Activated CD4-positive, alpha-beta T cell treated with anti-CD3 and anti-CD28 coated beads, Interleukin-2, amount 50 U/mL, for 16 hours (primary cell): ENCODE measurements at places on chromosomes 3 and 15.

DNA sequence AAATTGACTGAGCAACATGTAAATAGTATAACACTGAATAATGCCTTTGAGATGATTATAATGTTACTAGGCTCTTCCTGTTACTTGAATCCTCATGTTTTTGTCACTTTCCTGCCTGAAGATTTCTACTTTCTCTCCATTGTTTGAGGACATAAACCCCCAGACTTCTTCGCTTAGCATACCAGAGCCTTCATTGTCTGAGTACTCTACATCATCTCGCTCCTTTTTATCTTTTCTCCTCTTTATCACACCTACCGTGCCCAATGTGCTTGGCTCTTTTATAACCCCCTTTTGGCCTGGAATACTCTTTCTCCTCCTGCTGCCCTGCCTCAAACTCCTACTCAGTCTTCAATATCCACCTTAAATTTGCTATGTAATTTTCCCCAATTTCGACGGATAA is 30.3 kb upstream of the MGA start:
- no peak for DNase-seq

GRCh38 chr15:29518442-29518841 is 248.8 kb upstream of the NSMCE3 start:
- no peak for DNase-seq

GRCh38 chr3:41001556-41001955 is 197.7 kb upstream of the CTNNB1 start:
- no peak for DNase-seq

- DNase-seq = no peak
These were observed 730 bp downstream of the MYD88 start for GRCh38 chr3:38139191-38139590.

DNA sequence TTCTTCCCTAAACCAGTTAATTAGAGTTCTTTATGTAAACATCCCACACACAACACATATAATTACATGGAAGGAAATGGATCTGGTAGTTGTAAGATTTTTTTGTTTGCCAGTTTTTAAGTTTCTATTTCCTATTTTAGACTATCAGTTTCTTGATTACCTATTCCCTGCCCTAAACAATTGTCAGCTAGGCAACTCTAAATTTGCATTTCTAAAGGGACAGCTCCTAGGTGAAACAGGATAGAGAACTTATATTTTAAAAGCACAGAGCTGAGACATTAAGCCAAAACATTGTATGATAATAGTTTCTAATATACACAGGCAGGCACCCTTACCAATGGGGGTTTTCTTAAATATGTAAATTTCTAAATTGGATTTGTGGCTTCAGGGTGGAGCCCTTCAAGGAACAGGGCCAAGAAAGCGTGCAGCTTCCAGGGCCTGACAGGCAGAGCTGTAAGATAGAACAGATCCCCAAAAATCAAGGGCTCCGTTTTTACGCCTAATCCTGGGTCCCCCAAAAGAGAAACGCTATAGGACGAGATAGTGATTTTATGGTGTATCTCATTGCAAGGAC is 8.9 kb downstream of the LEKR1 start:
- no peak for DNase-seq

DNA sequence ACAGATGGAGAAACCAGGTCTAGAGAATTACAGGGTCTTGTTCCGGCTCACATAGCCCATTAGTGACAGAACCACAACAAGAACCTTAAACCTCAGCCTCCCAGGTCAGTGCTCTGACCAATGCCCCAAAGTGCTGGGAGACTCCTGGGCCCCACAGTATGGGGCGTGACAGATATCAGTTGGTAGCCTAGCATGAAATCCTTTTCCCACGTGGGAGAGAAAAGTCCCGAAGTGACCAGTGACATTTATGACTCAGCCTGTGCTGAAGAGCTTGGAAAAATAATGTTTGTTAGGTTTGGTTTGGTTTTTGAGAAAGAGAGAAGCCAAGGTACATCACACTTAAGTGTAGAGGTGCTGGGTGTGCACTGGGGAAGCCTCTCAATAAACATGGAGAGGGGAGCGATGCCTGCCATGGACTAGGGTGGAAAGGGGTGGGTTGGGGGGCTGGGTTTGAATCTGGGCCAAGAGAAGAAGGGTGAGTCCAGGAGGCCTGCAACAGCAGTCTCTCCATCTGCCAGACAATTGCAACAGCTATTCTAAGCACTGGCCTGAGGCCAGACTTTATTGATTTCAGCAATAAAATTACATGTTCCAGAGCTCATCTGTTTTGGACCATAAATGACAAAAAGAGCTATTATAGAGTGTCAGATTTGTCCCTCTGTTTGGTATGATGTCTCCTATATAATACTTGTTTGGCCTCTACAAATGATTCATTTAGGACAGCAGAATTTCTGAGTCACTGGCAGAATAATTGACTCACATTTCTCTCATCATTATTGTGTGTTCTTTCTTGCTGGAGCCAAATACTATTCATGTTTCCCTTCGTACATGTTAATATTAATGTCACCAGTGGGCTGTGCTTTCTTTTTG is 43.4 kb downstream of the C2CD4A start:
- peak; percentile 46 for DNase-seq
